ENCODE measurements at places on chromosomes 3 and 15.
A peak's percentile ranks its signal among the peaks of the same experiment; 100 is the strongest.

GRCh38 chr3:111156517-111156916 lies 84.9 kb downstream of the NECTIN3 start:
- no peak for DNase-seq

GRCh38 chr3:95565502-95565901 lies 1248.9 kb upstream of the EPHA6 start:
- no peak for DNase-seq

DNA sequence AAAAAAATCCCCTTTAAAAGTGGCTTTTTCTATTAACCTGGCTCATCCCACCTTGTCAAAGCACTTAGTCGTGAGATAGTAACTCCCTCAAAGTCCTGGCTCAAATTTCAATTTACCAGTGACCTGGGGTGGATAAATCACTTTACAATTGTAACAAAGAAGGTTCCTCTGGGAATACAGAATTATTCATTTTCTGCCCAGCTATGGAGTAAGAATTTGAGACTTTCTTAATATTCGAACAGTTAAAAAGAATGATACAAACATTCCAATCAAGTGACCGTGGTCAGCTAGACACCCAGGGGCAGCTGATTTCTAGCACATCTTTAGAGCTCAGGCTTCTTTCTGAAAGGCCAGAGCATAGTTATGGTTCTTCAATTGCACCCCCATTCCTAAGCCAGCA lies 291.0 kb upstream of the TGFBR2 start:
- no peak for DNase-seq

- DNase-seq = peak; percentile 27
Measured at GRCh38 chr3:184710870-184711492, 883 bp downstream of the MAGEF1 start.

DNA sequence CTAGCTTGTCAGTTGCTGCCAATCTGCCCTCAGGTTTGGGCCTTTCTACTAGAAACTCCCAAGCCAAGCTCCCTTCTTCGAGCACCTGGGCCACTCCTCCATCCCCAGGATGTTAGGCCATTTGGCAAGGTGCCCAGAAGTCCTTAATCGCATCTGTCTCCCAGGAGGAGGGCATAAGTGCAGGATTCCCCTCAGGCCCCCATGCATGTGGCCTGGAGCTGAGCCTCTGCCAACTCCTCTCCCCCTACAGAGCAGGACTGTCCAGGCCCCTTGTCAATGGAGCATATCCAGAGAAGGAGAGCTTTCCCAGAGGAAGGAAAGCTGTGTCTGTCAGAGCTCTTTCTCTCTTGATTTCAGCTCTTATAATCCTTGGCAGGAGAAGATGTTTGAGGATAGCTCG lies 182.6 kb upstream of the ROPN1 start:
- no peak for DNase-seq

- DNase-seq = no peak
Measured at GRCh38 chr3:124652009-124652408, 78.2 kb upstream of the UMPS start.

DNA sequence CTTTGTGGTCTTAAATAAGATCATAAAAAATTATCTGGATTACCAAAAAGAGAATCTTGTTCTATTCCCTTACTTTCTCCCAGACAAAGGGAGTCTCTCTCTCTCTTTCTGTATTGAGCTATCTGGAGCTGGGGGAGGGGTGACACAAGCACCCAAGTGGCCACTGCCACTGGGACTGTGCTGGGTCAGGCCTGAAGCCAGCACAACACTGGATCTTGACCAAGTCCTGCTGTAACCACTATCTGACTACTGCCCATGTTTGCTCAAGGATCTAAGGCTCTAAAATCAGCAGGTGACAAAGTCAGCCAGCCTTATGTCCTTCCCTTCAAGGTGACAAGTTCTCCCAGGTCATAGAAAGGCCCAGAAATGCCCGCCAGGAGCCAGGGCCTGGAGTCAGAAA lies 75.0 kb upstream of the SPATA16 start:
- no peak for DNase-seq

DNA sequence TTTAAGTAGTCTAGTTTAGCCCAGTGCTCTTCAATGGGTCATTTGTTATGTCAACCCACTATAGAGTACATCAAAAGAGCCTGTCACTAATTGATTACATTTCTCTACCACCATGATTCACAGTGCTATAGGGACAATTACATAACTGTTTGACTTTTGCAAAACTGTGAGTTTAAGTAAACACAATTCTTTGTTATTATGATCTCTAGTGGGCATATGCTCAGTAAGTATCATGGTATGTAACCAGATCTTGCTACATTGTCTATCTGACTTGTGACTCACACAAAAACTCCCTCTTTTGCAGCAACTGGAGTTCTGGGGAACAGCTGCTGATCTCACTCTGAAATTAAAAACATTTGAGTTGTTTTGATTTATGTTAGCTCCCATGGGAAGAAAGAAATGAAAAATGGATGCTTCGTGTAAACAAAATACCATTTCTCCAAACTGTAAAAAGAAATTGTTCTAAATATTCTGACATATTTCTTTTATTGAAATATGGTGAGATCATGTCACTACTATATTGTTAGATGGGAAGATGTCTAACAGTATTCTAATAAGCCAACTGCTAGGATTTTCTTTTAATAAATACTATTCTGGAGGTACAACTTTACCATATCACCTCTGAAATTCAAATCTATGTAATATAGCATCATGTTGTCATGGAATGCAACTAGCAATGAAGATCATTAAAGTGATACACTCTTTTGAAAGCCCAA lies 470.4 kb downstream of the ROBO1 start:
- DNase-seq = no peak

DNA sequence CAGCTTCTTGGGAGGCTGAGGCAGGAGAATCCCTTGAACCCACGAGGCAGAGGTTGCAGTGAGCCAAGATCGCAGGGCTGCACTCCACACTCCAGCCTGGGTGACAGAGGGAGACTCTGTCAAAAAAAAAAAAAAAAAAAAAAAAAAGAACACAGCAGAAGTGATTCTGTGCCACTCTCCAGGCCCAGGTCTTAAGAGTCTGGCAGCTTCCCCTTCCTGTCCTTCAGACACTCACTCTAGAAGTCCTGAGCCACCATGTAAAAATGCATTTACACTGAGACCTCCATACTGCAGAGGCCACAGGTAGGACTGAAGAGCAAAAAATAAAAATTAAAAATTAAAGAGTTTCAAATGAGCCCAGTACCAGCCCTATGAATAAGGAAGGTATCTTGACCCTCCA lies 11.8 kb upstream of the CDV3 start:
- DNase-seq = no peak

GRCh38 chr15:70036585-70037291 lies 61.0 kb downstream of the TLE3 start:
- peak; percentile 49 for DNase-seq

DNA sequence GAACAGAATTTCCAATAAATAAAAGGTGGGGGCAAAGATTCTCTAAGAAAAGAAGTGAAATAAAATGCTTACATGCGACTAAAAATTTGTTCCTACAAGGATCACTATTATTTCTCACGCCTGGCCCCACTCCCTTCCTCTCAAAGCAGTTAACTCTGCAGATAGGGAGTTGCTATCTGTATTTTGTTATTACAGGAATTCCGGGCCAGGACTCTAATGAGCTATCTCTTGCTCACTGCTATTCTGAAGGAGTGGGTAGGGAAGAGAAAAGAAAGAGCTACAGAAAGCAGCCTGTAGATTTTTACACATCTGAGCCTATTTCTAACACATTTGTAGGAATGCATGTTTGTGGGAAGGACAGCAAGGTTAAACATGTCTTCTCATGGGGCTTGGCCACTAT lies 140.4 kb downstream of the PCCB start:
- no peak for DNase-seq

- no peak for DNase-seq
Measured at GRCh38 chr3:123540285-123540684, 44.6 kb downstream of the HACD2 start.

GRCh38 chr15:71290002-71290401 lies 174.7 kb downstream of the THSD4 start:
- no peak for DNase-seq

GRCh38 chr15:45827275-45827674 lies 192.4 kb downstream of the SQOR start:
- no peak for DNase-seq

All from memory B cell (primary cell).